ENCODE measurements at places on chromosomes 1 and 21. TPM values are rescaled to one million over a fixed set of nuclear protein-coding genes. Genes with fewer than 3 reads are reported as not detected.

CELA3B gene
- not detected for total RNA-seq

BMP8B gene
- 0.51 TPM for total RNA-seq

RAB3GAP2 gene
- total RNA-seq = 50.6 TPM

CCDC181 gene
- total RNA-seq = not detected

FCRL5 gene
- total RNA-seq = not detected

MAP3K7CL gene
- total RNA-seq = 3.2 TPM

LRRC8C gene
- 34.4 TPM for total RNA-seq

RNF186 gene
- not detected for total RNA-seq

MTF2 gene
- total RNA-seq = 70.9 TPM

DAB1 gene
- not detected for total RNA-seq

UMODL1 gene
- not detected for total RNA-seq

DNA sequence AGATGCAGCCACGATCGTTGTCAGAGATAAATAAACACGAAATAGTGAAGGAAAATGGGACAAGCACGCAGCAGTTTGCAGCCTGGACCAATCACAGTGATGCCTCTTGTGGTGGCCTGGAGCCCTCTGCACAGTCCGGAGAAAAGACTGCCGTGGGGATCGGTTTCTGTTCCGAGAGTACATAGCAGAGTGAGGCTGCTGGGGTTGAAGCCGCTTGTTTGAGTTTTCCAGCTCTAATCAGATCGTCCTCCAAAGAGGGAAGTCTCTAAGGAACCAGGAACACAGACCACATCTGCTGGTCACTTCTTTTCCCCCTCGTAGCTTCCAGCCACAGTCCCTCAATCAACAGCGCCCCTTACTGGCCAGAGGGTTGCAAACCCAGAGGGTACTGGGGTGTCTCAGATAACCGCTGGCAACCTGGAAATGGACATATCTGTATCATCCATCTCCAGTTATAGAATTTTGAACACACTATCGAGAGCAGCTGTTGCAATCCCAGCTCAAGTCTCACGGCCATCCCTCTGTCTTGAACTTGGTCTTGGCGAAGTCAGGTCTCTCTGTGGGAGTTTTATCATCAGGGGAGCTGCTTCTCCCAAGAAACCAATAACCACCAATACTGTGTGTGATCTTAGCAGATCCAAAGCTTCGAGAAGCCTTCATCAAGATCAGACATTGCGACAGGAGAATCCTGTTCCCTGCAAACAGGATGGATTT, 57.4 kb downstream of the OLIG1 start:
- H3K4me3 ChIP-seq = peak overlapping the region; percentile 60
- H3K36me3 ChIP-seq = no peaks in the 10 kb centered on the region
- H3K27ac ChIP-seq = no peak overlapping the region
- peaks cover 23% of the 10 kb centered on the region for H3K27me3 ChIP-seq

- no peaks in the 10 kb centered on the region for H3K4me1 ChIP-seq
- H3K27ac ChIP-seq = no peak overlapping the region
- peaks cover 9% of the 10 kb centered on the region for H3K27me3 ChIP-seq
- H3K36me3 ChIP-seq = no peaks in the 10 kb centered on the region
Measured at GRCh38 chr1:63122079-63122478, 200.3 kb upstream of the FOXD3 start.

DNA sequence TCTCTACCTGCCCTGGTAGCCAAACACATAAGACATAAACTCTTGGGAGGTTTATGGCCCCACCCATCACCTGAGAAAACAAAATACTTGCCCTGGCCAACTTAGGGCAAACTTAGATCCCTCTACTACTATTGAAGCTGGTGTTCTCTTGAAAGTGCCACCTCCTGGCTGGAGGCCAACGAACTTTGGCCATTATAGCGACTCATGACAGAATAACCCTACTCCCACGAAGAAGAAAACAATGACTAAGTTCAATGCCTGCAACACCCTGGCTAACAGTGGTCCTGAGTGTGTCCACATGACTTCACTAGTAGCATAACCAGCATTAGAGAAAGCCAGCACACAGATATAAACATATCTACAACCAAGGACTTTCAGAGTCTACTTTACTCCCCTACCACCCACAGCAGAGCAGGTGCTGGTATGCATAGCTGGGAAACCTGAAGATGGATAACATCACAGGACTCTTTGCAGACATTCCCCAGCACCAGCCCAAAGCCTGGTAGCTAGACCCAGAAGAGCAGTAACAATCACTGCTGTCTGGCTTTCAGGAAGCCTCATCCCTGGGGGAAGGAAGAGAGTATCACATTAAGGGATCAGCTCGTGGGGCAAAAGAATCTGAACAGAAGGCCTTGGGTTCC, 81.0 kb downstream of the SLC30A10 start:
- no peaks in the 10 kb centered on the region for H3K36me3 ChIP-seq
- H3K4me3 ChIP-seq = no peak overlapping the region
- no peaks in the 10 kb centered on the region for H3K27me3 ChIP-seq

DNA sequence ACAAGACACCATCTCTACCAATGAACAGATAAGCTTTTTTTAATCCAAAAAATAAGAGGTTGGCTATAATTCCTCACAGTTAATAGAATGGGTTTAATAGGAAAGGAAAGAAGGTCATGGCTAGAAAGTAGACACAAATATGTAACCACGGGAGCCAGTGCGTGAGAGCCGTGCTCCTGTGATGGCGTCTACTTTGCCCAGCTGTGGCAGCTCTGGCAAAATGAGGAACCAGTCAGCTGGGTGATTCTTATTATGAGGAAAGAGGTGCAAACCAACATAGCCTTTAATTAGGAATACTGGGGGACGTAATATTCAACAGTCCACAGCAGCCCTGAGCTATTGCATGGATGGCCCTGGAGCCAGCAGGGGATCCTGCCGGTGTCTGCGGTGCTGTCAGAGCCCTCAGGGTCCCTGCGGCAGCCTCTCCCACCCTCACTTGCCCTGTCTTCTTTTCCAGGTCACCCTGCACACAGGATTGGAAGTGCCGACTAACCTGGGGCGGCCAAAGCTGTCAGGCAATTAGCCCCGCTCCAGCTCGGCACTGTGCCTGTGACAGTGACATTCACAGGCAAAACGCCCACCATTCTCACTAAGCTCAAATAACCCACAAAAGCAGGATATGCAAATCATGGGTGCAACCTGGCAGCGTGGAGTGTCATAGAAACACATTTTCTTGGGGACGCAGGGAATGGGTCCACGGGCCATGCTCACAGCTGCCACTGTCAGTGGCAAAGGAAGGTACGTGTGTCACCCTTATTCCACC, 25.9 kb upstream of the GNPAT start:
- H3K27me3 ChIP-seq = no peaks in the 10 kb centered on the region
- H3K27ac ChIP-seq = peak overlapping the region; percentile 49
- H3K36me3 ChIP-seq = no peaks in the 10 kb centered on the region
- peak; percentile 63 for DNase-seq
- peaks cover 29% of the 10 kb centered on the region for H3K4me1 ChIP-seq

- no peak overlapping the region for H3K4me3 ChIP-seq
- peaks cover 9% of the 10 kb centered on the region for H3K4me1 ChIP-seq
- H3K27me3 ChIP-seq = peaks cover 37% of the 10 kb centered on the region
- no peak overlapping the region for H3K27ac ChIP-seq
- H3K36me3 ChIP-seq = no peaks in the 10 kb centered on the region
Measured at GRCh38 chr1:230429067-230429735, 3.1 kb upstream of the PGBD5 start.

DNA sequence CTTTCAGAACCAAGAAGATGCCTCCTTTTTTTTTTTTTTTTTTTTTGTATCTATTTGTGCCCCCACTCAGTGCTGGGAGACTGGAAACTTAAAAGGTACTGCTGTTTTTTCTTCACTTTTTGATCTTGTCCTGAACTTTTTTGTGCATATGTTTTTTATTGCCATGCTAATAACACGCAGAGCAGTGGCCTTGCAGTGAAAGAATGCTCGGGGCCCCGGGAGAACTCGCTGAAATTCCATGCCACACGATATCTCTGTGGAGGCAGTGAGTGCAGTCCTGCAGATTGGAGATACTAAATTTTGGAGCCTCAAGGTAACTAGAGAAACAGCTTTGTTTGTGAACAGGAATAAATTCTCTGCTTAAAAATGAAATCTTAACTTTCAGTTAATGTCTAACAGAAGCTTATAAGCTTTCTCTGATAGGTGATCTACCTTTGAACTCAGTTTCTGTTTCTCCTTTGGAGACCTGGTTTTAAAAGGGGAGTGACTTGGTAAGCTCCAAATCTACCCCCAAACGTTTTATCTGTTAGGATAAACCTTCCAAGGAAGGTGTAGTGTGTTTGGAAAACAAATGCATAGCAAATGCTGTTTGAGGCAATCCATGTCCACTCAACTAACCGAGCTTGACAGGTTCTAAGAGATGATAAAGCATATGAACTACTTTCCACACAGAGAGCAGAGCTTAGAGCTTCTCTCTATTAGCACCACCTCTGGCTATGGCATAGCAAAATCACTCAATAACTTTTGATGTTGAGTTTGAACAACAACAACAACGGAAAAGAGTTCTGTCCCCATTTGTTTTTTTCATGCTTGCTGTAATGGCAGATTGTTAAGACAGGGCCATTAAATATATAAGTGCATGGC, 113.7 kb upstream of the PLXNA2 start:
- no peaks in the 10 kb centered on the region for H3K36me3 ChIP-seq
- no peak overlapping the region for H3K4me3 ChIP-seq
- no peak for DNase-seq
- H3K27ac ChIP-seq = no peak overlapping the region
- H3K27me3 ChIP-seq = peaks cover 12% of the 10 kb centered on the region

DNA sequence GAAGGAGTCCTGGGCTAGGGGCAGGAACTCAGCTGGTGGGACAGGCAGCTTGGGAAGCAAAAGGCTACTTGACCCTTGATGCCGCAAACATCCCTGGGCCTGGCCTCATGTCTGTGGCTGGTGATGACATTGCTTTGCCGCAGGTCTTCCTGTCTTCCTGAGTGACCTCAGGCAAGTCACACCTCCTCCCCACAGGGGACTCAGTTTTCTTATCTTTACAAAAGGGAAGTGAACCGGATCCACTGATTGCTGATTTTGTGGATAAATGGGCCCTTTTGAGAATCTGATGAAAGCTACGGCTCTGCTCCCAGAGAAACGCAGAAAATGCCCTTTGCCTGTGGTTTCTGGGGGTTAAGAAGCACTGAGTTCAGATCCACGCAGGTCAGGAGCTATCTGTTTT, 20.7 kb downstream of the PLOD1 start:
- H3K36me3 ChIP-seq = peaks cover 8% of the 10 kb centered on the region
- H3K4me1 ChIP-seq = no peaks in the 10 kb centered on the region
- H3K4me3 ChIP-seq = no peak overlapping the region
- H3K27me3 ChIP-seq = no peaks in the 10 kb centered on the region

GRCh38 chr1:159936273-159936904, 9.0 kb downstream of the IGSF9 start:
- H3K4me3 ChIP-seq = no peak overlapping the region
- peak; percentile 85 for DNase-seq
- peaks cover 3% of the 10 kb centered on the region for H3K4me1 ChIP-seq
- H3K36me3 ChIP-seq = no peaks in the 10 kb centered on the region
- peaks cover 2% of the 10 kb centered on the region for H3K27me3 ChIP-seq

DNA sequence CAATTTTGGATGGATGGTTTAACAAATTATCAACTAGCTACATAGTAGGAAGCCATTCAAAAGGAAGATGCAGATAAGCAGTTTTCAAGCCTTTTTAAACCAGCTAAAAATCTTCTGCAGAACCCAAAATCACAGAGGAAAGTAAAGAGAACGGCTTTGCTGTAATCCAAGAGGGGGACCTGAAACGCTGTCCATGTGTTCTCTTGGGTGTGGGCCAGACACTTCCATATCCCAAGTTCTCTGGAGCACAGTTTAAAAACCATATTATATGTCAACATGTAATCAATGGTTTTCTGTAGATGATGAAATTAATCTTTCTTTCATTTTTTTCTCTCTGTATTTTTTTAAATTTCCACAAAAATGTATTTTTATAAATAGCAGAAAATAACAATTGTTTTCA, 90.5 kb downstream of the SELENOF start:
- DNase-seq = no peak
- H3K27ac ChIP-seq = no peak overlapping the region
- H3K36me3 ChIP-seq = no peaks in the 10 kb centered on the region
- H3K4me3 ChIP-seq = no peak overlapping the region
- no peaks in the 10 kb centered on the region for H3K4me1 ChIP-seq

GRCh38 chr1:178451529-178451928, 45.2 kb downstream of the CLEC20A start:
- no peak overlapping the region for H3K27ac ChIP-seq
- no peak overlapping the region for H3K4me3 ChIP-seq
- DNase-seq = no peak
- H3K27me3 ChIP-seq = no peaks in the 10 kb centered on the region
- H3K4me1 ChIP-seq = no peaks in the 10 kb centered on the region

- peak; percentile 67 for DNase-seq
- H3K36me3 ChIP-seq = no peaks in the 10 kb centered on the region
- H3K4me1 ChIP-seq = peaks cover 3% of the 10 kb centered on the region
- H3K27ac ChIP-seq = no peak overlapping the region
Measured at GRCh38 chr1:176897350-176898236, 266.9 kb downstream of the ASTN1 start.

GRCh38 chr1:111417755-111418154, 9.8 kb downstream of the OVGP1 start:
- no peak for DNase-seq
- H3K36me3 ChIP-seq = peaks cover 2% of the 10 kb centered on the region
- no peaks in the 10 kb centered on the region for H3K4me1 ChIP-seq
- no peak overlapping the region for H3K27ac ChIP-seq

GRCh38 chr1:243837907-243838535, 12.0 kb downstream of the AKT3 start:
- DNase-seq = no peak
- H3K27me3 ChIP-seq = no peaks in the 10 kb centered on the region
- peak overlapping the region; percentile 82 for H3K27ac ChIP-seq
- H3K4me1 ChIP-seq = peaks cover 42% of the 10 kb centered on the region
- no peak overlapping the region for H3K4me3 ChIP-seq
